Activated CD4-positive, alpha-beta T cell treated with anti-CD3 and anti-CD28 coated beads for 36 hours (primary cell): ENCODE measurements at places on chromosomes 3 and 15. TPM values are rescaled to one million over a fixed set of nuclear protein-coding genes. Genes with fewer than 3 reads are reported as not detected.

The GCSAM gene
- total RNA-seq, result 12.1 TPM

The TIMP4 gene
- total RNA-seq, result 0.34 TPM

The CILP gene
- not detected for total RNA-seq

The SNTN gene
- total RNA-seq, result not detected

The CRYGS gene
- 1.7 TPM for total RNA-seq

- H3K27me3 ChIP-seq, result no peaks in the 10 kb centered on the region
- no peaks in the 10 kb centered on the region for H3K36me3 ChIP-seq
- H3K27ac ChIP-seq, result no peak overlapping the region
- no peak for DNase-seq
- no peak overlapping the region for H3K4me3 ChIP-seq
Measured at GRCh38 chr15:70810916-70811578, 42.9 kb downstream of the LARP6 start.

GRCh38 chr15:56719774-56720555, 13.3 kb downstream of the ZNF280D start:
- peaks cover 65% of the 10 kb centered on the region for H3K4me1 ChIP-seq
- H3K27me3 ChIP-seq, result no peaks in the 10 kb centered on the region
- H3K36me3 ChIP-seq, result peaks cover 15% of the 10 kb centered on the region
- H3K27ac ChIP-seq, result no peak overlapping the region
- H3K4me3 ChIP-seq, result no peak overlapping the region

- peaks cover 18% of the 10 kb centered on the region for H3K36me3 ChIP-seq
- H3K4me1 ChIP-seq, result peaks cover 31% of the 10 kb centered on the region
- H3K27me3 ChIP-seq, result no peaks in the 10 kb centered on the region
- H3K4me3 ChIP-seq, result no peak overlapping the region
Measured at GRCh38 chr15:90991587-90992285, 2.6 kb downstream of the PRC1 start.

DNA sequence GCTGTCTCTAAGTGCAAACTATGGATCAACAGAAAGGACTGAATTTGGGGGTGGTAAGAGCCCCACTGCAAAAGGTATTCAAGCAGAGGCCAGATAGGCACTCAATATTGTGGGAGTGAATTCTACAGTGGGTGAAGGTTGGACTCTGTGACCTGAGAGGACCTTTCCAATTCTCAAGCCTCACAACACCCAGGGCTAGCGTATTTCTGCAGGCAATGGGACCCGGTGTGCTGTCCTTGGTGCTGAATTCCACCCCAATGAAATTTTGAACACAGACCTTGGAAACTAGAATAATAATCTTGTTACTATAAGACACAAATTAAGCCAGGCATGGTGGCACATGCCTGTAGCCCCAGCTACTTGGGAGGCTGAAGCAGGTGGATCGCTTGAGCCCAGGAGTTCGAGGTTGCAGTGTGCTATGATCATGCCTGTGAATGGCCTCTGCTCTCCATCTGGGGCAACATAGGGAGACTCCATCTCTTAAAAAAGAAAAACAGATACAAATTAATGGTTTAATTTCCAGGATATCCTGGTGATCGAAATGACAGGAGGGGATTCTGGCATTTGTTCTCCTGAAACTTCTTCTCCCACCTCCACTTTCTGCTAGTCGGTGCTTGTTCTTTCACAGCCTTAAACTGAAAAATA, 135.4 kb downstream of the RAB11A start:
- H3K27ac ChIP-seq, result no peak overlapping the region
- H3K4me1 ChIP-seq, result no peaks in the 10 kb centered on the region
- DNase-seq, result peak; percentile 40
